Activated naive CD8-positive, alpha-beta T cell treated with anti-CD3 and anti-CD28 coated beads, Interleukin-2, amount 10 ng/mL, durations not matched to agents 7 days and 5 days (primary cell): ENCODE measurements at places on chromosomes 7 and 10.

- no peak for DNase-seq
Observed at GRCh38 chr7:80312139-80312661, 177.6 kb downstream of the GNAI1 start.

DNA sequence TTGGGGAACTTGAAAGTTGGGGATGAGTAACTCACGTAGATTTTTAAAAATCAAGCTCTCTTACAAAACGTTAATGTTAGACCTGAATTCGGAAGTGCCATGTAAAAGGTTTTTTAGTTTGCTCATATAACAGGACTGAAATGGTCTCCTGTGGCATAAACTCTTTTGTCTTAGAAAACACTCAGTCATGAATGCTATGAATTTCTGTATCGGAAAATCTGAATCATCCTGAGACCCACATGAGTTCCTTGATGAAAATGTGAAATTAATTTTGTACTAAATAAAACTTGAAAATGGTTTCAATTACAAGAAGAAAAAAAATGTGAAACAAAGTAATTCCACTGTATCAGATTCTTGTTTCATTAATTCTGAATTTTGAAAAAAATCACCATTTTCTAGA lies 134.8 kb upstream of the BMPER start:
- DNase-seq, result no peak

- DNase-seq, result no peak
Observed at GRCh38 chr10:126798649-126799048, 106.6 kb upstream of the DOCK1 start.

- DNase-seq, result no peak
Observed at GRCh38 chr7:34165927-34166550, 260.7 kb downstream of the BMPER start.

DNA sequence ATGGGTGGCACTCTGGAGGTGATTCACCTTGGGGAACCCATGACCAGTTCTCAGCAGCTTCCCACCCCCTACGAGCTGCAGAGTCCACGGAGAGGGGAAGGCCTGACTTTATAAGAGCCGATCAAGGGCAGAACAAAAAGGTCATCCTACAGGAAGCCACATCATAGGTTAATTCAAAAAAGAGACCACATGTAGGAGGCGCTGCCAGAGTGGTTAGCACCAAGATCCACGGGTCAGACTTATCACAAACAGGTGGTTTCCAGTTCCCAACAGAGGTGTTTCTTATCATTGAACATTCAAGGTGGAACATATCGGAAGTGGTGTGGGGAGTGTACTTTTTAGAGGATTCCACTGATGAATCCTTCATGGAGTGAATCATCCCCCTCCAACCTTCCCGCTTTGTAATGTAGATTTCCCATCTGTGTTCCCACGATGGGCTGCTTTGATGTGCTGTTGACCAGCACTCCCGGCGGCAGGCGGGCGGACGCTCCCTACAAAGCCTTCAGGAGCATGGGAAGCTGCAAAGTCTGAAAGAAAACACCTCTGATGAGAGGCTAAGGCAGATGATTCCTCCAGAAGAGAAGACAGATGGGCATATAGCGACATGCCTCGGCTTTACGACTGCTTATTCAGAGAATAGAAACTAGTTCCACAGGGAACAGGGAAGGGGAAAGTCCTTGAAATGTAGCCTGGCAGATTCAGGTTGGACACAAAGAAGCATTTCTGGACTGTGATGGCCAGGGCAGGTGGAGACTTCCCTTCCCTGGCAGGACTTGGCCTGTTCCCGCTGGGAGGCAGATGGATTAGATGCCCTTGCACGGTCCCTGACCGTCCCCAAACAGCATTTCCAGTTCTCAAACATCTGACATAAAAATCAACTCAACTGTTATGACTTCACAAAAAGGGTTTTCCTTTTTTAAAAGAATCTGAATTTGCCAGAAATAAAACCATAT lies 66.5 kb downstream of the AFAP1L2 start:
- DNase-seq, result no peak

DNA sequence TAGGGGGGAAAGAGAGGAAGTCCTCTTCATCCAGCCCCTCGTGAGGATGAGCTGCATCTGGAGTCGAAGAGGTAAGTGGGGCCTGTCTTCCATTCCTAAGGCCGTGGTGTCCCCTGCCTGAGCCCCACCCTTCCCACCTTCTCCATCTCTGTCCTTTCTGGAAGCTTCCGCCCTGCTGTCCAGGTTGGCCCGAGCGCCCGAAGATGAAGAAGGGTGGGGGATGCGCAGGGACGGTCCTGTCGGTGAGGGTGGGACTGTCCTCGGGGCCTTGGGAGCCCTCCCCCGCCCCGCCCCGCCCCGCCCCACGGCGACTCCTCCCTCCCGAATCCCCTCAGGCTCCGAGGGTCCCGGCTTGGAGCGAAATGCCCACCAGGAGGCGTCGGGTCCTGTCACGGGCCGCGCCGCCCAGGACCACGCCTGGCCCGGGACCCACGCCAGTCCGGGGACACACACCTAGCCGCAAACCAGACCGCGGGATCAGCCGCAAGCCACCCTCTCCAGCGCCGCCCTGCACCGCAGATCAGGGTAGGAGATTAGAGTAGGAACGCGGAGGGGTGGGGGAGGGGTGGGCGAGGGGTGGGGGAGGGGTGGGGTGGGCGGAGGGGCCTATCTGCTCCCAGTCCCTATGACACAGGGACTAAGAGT lies 15.3 kb downstream of the GPRIN2 start:
- DNase-seq, result peak; percentile 41

GRCh38 chr10:97664282-97664850 lies 22.7 kb downstream of the AVPI1 start:
- no peak for DNase-seq

DNA sequence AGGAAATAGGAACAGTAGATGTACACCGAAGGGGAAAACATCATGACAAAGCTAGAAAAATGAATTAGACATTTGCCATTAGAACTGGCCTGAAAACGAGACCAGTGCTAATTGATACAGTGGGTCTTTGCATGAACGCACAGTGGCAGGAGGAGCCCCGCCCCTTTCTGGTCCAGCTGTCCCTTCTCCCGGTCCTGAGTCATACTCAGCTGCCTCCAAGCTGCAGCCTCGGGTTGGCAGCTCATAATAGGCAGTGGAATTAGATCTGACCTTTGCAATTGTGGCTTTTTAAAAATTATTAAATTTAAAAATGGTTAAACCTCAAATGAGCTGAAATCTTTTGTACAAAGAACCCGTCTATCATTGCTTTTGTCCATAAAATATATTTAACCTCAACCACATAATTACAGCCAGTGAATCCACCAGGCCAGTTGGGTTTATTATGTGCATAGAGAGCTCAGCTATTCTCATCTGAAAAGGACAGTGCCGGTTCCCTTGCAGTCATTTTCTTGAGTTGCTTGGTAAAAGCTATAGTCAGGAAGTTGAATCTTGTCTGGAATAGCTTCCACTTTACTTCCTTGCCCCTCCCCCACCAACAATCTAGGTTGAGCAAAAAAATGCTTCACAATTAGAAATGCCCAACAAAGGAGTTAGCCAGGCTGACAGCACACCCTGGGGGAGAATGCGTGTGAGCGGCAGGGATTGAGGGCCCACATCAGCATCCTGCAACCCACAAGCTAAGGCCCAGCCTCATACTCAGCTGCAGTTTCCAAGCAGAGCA lies 147.1 kb downstream of the BUB3 start:
- DNase-seq, result no peak

GRCh38 chr7:29408841-29409243 lies 154.8 kb upstream of the PRR15 start:
- DNase-seq, result no peak

GRCh38 chr7:74560086-74560719 lies 97.3 kb upstream of the GTF2I start:
- DNase-seq, result no peak

- DNase-seq, result no peak
Observed at GRCh38 chr10:97820096-97820704, 29.4 kb upstream of the GOLGA7B start.

DNA sequence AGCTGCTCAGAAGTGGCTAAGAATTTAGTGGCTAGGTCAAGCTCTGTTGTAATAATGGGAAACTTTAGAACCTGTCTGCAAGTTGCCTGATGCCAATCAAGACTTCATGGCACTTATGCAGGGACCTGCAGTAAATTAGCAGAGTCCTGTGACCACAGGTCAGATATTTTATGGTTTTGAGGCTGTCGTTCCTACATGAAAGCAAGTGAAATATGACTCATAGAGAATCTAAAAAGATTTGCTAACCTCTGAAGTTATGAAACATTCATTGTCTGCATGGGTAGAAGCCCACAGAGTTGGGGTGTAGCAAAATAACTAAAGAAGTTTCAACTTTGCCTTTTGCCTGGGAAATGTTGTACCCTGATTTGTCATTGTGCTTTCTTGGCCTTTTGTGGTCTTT lies 32.3 kb downstream of the SLC39A12 start:
- no peak for DNase-seq

- DNase-seq, result no peak
Observed at GRCh38 chr10:84224411-84225028, 824 bp downstream of the LRIT2 start.
